ENCODE measurements at places on chromosomes 5 and 9.

DNA sequence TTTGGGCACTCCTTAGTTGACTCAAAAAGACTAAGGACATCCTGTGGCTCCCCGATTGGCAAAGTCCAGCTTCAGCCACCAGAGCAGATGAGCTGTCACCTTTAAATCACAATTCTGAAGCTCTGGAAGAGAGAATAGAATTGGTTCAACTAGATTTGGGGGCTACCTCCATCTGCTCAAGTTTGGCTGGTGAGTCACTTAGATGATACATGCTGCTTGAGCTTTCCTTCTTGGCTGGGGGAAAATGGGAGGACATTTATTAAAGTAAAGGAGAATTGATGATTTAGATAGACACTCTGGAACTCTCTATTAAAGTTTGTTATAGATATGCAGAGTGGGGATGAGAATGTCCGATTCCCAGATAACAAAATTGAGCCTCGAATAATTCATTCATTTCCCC lies 30.0 kb upstream of the GRIA1 start:
- DNase-seq = no peak

- no peak for DNase-seq
Measured at GRCh38 chr5:7684826-7685225, 166.1 kb downstream of the CFAP90 start.

DNA sequence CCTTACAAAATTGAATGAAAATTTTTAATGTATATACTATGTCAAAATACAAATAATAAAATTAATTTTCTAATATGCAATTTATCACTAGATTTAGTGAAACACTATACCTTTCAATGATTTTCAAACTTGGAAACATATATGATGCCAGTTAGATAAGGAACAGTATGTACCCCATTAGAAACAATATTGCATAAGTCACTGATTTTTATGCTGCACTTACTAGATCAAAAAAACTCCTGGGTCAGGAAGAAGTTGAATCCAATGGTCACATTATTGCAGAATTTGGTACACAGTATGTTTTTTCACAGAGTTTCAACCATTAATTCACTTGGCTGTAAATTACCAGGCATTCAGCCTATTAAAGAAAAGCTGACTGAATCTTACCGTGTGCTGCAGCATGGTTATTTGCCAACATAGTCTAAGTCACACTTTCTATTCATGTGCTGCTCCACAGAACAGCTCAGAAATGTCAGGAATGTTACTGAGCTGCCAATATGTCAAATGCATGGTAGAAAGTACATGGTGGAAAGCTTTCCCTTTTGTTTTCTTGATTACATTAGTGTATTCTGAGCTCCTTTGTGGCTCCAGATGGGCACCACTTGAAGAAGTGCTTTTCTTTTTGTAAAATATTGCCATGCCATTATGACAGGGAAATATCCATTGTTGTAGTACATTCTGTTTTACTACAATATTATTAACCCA lies 9.9 kb upstream of the PRR16 start:
- DNase-seq = no peak

DNA sequence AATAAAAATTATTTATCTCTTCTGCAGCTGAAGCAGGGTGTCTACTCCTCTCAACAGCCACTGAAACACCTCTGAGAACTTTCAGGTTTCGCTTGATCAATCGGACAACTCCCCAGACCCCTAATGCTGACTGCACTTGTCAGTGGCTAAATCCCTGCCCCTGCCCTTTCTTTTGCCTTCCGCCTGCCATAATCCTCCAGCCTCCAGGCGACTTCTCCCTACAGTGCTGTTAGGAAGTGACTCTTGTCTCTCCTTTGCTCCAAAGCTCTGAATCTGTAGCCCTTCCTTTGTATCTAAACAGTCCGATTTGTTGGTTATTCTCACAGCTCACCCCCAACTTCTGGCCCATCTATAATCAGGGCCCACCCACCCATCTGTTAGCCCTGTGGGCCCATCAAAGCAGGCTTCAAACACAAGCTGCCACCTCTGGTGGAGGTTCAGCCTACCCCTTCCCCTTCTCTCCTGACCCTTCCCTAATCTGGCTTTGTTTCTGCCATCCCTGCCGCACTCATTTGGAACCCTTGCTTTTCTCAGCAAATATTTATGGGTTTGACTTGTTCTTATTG lies 53.7 kb upstream of the IFNK start:
- no peak for DNase-seq

DNA sequence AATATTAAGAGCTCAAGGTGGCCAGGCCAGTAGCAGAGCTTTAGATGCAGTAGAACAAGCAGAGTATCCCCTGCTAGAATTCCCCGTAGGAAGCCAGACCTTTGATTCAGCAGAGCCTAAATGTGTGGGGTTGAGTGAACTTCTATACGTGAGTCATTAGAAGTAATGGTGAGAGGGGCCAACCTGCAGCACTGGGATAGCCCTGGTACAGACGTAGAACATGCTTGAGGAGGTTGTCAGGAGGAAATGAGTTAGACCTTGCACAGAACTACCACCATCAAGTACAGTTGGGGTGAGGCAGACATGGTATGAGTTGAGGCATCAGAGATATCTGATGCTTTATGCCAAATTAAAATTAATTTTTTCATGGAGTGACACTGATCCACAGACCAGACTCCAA lies 42.0 kb downstream of the PDCD1LG2 start:
- no peak for DNase-seq

DNA sequence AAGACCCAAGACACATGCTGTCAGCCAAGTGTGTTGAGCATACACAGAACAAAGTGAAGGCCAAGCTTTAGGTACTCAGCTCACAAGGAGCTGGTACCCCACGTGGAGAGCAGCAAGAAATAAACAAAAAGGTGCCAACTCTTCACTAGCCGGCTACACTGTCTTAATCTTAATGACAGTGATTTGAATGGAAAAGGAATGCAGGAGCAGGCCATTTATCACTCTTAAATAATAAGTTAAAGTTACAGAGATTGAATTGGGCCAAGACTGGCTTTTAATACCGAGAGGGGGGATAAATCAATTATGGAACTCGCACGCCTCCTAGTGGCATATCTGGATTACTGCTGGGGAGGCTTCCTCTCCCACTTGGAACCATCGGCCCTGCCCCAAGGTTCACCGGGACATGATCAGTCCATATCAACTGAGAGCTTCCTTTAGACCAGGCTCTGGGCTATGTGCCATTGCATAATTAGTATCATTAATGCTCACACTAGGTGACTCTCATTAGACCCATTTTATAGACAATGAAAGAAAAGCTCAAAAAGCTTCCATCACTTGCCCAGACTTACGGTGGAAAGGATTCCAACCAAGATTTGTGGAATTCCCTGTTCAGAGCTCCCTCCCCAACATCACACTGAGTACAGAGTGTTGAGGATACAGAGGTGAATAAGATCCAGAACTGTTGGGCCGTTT lies 94.0 kb downstream of the ACTL7B start:
- peak; percentile 22 for DNase-seq

GRCh38 chr9:129362287-129363000 lies 184.4 kb upstream of the IER5L start:
- no peak for DNase-seq

DNA sequence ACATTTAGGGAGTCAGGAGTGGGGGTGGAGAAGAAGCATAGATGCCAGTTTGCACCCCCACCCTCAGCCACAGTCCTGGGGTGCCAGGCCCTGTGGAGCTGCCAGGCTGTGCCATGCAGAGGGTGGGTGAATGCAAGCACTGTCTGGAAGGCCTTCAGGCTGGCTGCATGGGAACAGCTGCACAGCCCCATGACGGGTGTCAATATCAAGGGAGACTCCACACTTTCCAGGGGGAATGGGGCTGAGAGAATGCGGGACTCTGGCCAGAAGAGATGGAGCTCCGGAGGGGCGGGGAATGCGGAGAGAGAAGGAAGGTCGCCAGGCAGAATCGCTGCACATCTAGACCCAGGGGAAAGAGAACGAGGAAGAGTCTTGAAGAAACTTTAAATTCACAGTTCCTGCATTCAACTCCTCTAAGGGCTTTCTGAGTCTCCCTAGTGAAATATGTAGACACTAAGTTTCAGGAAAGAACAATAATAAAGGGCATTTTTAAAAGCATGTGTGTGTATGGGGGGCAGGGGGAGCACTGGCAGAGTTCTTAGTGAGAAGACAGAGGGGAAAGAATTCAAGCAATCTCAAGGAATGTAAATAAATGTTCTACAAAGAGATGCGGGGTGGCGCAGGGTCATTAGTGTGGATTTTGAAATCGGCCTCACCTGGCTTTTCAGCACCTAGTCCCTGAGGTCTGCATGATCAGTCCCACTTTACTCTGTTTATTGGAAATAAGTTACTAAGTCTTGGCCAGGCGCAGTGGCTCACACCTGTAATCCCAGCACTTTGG lies 59.1 kb downstream of the BOD1 start:
- no peak for DNase-seq
